SIG-M5 (cell line): ENCODE measurements at places on chromosomes 2 and 18.

DNA sequence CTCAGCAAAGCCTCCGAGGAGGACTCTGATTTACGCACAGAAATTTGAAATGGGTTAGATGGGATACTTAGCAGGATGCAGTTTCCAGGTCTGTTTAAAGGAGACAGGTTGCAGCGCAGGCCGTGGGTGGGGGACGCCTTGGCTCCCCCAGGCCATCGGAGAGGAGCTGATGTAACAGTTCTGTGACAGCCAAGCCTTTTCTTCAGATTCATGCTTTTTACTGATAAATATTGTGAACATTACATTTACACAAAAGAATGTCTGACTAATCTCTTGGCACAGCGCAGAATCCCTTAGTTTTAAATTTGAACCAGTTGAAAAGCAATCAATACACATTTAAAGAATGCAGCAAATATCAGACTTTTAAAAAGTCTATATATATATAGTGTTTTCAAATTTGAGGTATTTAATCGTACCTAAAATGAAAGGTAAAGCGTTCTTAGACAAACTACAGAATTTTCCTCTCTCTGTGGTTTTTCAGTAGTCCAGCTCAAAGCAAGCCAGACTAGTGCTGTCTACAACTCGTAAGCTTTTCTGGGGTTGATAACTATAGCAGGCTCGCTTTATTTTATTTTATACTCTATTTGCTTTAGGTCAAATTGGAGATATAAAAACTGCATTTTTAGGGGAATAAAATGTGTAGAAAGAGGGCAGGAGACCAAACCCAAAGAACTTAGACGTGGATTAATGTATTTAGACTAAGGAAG is 221.9 kb downstream of the PIEZO2 start:
- DNase-seq, result no peak

DNA sequence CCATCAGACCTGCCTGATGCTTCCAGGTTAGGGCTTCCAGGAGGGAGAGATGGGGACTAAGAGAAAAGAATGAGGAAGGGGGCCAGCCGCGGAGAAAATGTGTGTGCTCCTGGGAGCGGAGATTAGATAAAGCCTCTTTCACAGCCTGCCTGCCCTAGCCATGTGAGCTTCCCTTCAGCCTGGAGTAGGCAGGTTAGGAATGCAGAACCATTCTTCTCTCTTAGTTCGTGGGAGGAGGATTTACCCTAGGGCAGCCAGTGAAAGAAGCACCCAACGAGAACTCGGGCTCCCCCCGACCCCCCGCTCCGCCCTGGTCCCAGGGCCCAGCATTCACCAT is 36.1 kb downstream of the POMC start:
- no peak for DNase-seq

DNA sequence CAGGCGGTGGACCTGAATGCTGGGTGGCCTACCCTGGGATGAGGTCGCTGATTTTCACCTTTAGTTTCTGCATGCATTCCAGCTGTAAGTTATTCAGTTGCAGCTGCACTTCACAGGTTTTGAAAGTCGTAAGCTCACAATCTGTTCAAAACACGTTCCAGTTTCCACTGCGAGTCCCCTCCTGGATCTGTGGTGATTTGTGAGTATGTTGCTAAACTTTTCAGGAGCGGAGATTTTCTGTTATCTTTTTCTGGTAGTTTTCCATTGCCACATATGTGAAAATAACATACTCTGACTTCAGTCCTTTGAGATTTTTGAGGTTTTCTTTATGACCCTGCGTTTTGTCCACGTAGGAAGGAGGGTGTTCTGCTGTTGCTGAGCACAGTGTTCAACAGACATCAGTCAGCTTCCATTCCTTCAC is 102.1 kb downstream of the SNTG2 start:
- DNase-seq, result no peak

DNA sequence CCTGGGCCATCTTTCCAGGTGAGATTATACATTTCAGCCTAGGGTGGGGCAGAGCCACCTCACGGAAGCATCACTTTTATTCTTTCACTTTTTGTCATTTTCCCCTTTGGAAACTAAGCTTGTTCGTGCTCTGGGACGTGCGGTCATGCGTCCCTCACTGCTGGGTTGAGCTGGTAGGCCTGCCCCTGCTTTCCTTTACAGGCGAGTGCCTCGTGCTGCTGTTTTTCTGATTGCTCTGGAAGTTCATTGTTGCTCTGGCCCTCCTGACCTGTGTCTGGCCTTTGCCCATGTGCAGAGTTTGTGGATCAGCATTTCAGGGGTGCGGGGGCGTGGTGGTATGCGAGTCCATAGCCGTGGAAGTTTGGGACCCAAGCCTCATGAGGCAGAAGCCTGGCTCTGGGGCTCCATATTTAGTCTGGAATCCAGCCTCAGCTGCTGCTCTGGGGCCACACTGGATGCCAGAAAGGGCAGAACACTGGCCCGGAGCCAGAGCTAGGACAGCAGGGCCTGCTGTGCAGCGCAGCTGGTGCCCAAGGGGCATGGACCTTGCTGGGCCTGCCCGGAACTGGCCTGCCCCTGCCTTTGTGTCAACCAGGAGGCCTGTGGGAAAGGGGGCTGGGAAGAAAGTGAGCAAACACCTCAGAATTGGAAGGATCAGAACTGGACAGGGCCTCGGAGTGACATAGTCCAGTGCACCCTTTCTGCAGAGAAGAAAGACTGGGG is 51.1 kb downstream of the CTIF start:
- no peak for DNase-seq

- no peak for DNase-seq
These were observed 6.3 kb upstream of the HS6ST1 start for GRCh38 chr2:128324897-128325410.

- DNase-seq, result no peak
These were observed 142.6 kb downstream of the PXDN start for GRCh38 chr2:1601471-1602277.

- no peak for DNase-seq
These were observed 150.9 kb downstream of the MTCL1 start for GRCh38 chr18:8856212-8856611.

DNA sequence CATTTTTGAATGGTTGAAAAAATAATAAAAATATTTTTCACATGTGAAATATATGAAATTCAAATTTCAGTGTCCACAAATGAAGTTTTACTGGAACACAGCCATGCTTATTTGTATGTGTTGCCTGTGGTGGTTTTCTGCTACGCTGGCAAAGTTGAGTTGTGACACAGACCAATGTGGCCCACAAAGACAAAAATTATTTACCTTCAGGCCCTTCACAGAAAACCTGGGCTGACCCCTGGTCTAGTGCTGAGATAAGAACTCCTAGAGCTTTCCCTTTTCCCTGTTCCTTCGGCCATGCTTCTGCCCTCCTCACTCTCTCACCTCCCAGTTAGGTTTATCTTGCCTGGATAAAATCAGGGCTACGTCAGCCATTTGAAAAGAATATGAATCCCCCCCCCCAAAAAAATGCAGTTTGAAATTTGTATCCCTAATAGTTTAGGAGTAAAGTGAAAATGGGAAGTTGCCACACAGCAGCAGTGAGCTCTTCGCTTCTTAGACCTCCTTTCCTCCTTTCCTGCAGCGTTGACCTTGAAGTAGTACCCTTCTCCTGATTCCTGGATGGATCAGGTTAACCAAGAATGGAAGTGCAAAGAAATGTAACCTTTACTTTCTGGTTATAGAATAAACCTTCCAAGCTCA is 91.0 kb downstream of the LIMS1 start:
- no peak for DNase-seq

DNA sequence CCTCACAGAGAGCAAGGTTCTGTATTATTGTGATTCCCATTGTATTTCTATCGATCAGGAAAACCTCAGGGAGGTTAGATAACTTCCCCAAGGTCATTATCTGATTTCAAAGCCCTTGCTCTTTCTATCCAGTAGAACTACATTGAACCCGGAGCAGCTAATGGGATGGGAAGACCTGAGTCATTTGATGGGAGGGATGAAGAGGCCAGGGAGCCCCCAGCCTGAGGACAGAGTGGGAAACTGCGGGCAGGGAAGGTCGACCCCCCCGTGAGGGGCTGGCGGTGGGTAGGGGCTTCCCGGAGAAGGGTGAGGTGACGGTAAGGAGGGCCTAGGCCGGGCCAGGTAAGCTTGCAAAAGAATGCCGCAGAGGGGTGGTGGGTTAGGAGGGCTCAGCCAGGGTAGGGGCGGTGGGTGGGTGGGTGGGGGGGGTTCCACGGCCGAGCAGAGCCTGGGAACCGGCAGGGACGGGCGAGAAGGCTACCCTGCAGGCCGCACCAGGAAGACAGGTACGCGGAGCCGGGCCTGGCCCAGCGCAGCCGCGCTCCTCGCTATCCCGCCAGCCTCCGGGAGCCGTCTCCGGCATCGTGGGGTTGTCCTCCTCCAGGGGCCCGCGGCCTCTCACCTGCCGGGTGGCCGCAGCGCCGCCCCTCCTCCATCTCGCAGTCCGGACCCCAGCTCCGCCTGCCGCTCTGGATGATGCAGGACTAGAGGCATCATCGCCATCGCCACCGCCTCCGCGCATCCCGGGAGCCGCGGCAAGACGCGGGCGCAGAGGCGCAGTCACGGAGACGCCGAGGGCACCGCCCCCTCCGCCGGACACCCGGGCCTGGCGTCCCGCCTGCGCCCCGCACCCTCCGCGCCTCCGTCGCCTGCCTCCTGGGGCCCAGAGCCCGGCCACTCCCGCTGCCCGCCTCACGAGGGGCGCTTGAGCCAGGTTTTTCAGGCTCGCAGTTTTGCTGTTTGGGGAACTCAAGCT is at the start of gene GPR75:
Gene GPR75, minus strand, starts transcription at position 762 of the 976 bp plus-strand sequence. CDS start 5,211 bp downstream, outside the sequence.
- DNase-seq, result no peak

GRCh38 chr2:121284463-121285449 is at the start of gene TFCP2L1:
TSS of gene TFCP2L1 (minus strand) at chr2:121285202. CDS start at chr2:121285109, 93 bp downstream.
- no peak for DNase-seq

- no peak for DNase-seq
These were observed 101.3 kb upstream of the ITGB6 start for GRCh38 chr2:160301420-160301819.

- no peak for DNase-seq
These were observed 14.0 kb upstream of the PDCL3 start for GRCh38 chr2:100548771-100549170.

DNA sequence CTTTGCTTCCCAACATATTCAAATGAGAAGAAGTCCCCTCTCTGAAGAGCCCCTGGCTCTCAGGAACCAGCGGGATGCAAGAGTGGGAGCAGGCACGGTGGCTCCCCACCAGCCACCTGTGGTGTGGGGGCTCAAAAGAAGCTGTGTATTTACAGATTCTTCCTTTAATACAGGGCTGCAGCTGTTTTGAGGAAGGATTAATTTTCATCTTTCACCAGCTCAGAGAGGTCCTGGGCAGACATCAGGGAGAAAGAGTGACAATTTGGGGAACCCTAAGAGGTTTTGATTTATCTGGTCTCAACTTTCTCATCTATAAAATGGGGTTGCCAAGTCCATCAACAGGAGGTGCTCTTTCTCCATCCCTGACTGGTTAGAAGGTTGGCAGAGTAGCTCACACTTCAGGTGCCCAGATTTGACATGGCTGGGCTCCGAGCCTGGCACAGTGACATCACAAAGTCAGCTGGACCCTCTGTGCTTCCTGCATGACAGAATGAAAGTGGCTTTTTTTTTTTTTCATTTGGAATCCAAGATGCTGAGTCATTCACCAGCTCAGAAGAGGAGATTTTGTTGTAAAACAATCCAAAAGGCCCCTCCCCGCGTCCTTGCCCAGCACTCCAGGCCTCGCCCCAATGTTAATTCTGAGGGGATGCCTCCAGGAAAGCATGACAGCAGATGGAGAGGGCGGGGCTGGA is 15.5 kb upstream of the SIX2 start:
- no peak for DNase-seq

DNA sequence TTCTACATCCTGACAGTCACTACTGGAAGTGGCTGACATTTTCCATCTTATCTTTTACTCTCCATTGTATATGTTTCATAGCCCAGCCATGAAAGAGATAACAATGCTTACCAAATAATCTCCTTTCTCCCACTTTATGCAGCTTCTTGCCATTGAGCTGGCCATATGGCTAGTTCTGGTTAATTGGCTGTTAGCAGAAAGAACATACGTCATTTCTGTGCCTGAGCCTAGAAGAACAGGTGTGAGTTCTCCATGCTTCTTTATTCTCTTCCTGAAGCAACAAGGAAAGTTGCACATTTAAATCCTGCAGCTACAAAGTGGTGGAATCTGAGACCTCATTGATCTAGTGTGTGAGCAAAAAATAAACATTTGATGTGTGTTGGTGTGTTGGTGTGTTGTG is 82.0 kb upstream of the FSHR start:
- DNase-seq, result no peak

DNA sequence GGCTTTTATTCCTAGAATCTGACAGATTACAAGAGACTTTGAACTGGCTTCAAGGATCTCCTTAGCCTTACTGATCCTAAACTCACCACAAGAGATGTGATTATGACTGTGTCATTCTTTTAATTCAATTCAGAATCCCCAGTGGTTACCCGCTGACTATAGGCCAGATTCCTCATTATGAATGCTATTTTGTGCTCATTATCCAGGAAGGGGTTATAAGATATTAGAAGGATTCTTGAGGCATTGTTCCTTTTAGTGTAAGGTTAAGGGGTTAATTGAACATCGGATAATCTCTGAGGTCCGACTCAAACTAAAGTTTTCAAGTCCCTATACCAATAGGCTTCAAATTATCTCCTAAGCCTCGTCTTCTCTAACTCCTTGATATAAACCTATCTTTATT is 39.4 kb upstream of the TDRD15 start:
- DNase-seq, result no peak

DNA sequence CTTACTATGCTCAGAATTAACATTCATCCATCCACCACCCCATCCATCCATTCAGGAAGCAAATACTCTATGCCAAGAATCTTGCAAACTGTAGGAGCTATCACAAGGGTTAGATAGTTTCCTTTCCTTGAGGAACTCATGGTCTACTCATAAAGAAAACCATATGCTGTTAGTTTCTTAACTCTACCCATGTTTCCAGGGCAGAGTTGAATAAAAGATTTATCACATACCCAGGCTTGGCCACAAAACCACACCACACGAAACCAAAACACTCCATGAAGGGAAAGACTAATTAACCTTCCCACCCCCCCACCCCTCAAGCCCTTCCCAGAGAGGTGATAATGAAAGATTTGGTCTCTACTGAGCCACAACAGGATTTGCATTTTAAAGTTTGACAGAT is 23.7 kb upstream of the MSGN1 start:
- no peak for DNase-seq

DNA sequence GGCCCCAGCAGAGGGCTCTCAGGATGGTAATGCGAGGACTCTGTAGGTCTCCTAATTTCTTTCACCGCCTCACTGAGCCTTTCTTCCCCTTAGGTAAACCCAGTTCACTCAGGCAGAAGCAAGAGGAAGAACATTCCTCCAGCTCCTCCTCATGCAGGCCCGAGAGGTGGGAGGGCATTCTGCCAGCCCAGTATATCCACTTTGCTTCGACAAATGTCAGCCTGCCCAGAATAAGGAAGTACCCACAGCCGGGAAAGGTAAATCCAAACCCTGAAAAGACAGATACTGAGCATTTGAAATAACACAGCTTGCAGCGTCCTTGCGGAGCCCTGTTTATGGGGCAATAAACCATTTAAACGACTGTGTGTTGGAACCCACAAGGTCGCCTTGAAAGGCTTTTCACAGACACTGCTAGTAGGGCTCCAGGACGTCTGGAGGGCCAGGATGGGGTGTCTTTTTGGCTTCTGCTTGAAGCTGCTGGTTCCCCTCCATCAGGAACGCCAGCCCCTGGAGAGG is 63.0 kb upstream of the STPG4 start:
- no peak for DNase-seq

GRCh38 chr2:37344453-37345361 is at the start of gene QPCT:
TSS of gene QPCT (plus strand) at chr2:37344630. CDS start at chr2:37344732, 102 bp downstream.
- no peak for DNase-seq

- no peak for DNase-seq
These were observed 154.3 kb upstream of the LTBP1 start for GRCh38 chr2:32792416-32792815.

GRCh38 chr2:36367486-36367885 is 11.9 kb downstream of the CRIM1 start:
- DNase-seq, result no peak
